ENCODE measurements at places on chromosomes 1 and 21. TPM values are rescaled to one million over a fixed set of nuclear protein-coding genes. Genes with fewer than 3 reads are reported as not detected.

Gene AXDND1
- 1.5 TPM for total RNA-seq

Gene PTAFR
- total RNA-seq: 1.1 TPM

Gene CITED4
- total RNA-seq: 28.4 TPM

Gene LMX1A
- total RNA-seq: not detected

Gene BNIPL
- 2.6 TPM for total RNA-seq

Gene GPR3
- total RNA-seq: not detected

Gene PSMB4
- total RNA-seq: 232 TPM

Gene CELA2B
- not detected for total RNA-seq

Gene PRKAA2
- 0.03 TPM for total RNA-seq

Gene PPIAL4G
- total RNA-seq: 0.40 TPM

Gene FBXO2
- 6.3 TPM for total RNA-seq

Gene FAM177B
- 3.3 TPM for total RNA-seq

Gene C1orf146
- total RNA-seq: not detected

Gene LCE3E
- total RNA-seq: not detected

Gene MEX3A
- 0.03 TPM for total RNA-seq

Gene ZSWIM5
- 1.8 TPM for total RNA-seq

Gene SLC25A33
- 2.8 TPM for total RNA-seq

Gene IFNGR2
- 19.5 TPM for total RNA-seq

Gene GRIK1
- not detected for total RNA-seq

Gene MIA3
- total RNA-seq: 92.4 TPM

Gene CHD5
- 0.05 TPM for total RNA-seq

Gene CSMD2
- not detected for total RNA-seq

Gene FOXO6
- total RNA-seq: not detected

Gene CPT2
- 10.3 TPM for total RNA-seq

Gene FMN2
- total RNA-seq: not detected

Gene ITLN1
- total RNA-seq: not detected

Gene TMEM54
- 0.64 TPM for total RNA-seq

Gene SOX13
- 4.7 TPM for total RNA-seq

Gene RHEX
- 0.99 TPM for total RNA-seq

Gene TMOD4
- 5.4 TPM for total RNA-seq

Gene CFHR4
- not detected for total RNA-seq

Gene RXFP4
- total RNA-seq: not detected

Gene PRAMEF2
- total RNA-seq: not detected

Gene CTSS
- total RNA-seq: 75.5 TPM

Gene MROH9
- total RNA-seq: not detected

Gene CNIH4
- 38.8 TPM for total RNA-seq

Gene EXTL2
- total RNA-seq: 4.0 TPM

Gene C1QC
- 1.9 TPM for total RNA-seq

Gene PHC2
- total RNA-seq: 38.1 TPM

Gene TNNT2
- total RNA-seq: not detected

Gene ITLN2
- not detected for total RNA-seq

Gene LCE1C
- total RNA-seq: not detected

Gene COL24A1
- total RNA-seq: 0.25 TPM

Gene GREM2
- 2.9 TPM for total RNA-seq

Gene ENSA
- total RNA-seq: 108 TPM

Gene GBP4
- 24.9 TPM for total RNA-seq

Gene UQCRH
- total RNA-seq: 96.3 TPM

Gene CYP4X1
- not detected for total RNA-seq

Gene RGL1
- total RNA-seq: 1.8 TPM

Gene CD84
- 50.9 TPM for total RNA-seq

Gene VWA5B1
- total RNA-seq: 0.16 TPM

Gene MARCKSL1
- 28.1 TPM for total RNA-seq

Gene DDR2
- total RNA-seq: 0.66 TPM

Gene KCNN3
- total RNA-seq: 0.21 TPM

Gene TEDDM1
- not detected for total RNA-seq

Gene TSPEAR
- total RNA-seq: not detected

Gene SYPL2
- total RNA-seq: 0.13 TPM

Gene PPFIA4
- 1.7 TPM for total RNA-seq

Gene RUNX3
- 220 TPM for total RNA-seq

Data from T-cell (primary cell).